NCI-H82 (cell line): ENCODE measurements at places on chromosomes 16 and 17.

GRCh38 chr17:39240631-39241030, 14.9 kb upstream of the STAC2 start:
- DNase-seq = no peak

DNA sequence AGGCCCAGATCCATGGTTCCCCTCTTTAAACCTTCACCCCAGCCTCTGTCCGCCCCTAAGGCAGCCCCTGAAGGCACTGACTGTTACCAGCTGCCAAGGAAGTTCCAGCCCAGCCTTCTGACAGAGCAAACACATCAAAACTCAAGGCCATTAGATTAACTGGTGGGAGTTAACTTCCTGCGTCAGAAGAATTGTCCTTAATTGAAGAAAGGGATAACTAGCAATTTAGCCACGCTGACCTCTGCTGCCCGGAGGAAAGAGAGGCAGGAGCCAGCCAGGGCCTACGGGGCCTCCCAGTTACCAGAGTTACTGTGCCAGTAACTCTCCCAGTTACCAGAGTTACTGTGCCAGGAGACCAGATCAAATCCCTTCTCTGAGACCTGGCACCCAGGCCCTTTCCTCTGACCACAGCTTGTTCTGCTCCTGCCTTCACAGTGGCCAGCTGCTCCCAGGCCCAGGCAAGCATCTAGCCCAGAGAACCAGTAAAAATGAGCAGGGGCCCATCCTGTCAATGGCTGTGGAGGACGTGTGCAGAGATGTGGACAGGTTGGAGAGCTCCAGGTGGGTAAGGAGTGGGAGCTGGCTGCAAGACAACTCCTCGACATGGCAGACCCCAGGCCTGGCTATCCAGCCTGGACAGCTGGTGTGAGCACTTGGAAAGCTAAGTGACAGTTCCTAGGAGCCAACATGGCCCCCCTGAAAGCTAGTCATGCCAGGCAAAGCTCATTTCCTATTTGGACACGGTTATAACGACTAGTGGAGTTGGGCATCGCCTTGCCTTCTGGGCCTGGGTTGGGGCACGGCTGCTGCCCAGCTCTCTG, 2.8 kb upstream of the PITPNM3 start:
- no peak for DNase-seq

DNA sequence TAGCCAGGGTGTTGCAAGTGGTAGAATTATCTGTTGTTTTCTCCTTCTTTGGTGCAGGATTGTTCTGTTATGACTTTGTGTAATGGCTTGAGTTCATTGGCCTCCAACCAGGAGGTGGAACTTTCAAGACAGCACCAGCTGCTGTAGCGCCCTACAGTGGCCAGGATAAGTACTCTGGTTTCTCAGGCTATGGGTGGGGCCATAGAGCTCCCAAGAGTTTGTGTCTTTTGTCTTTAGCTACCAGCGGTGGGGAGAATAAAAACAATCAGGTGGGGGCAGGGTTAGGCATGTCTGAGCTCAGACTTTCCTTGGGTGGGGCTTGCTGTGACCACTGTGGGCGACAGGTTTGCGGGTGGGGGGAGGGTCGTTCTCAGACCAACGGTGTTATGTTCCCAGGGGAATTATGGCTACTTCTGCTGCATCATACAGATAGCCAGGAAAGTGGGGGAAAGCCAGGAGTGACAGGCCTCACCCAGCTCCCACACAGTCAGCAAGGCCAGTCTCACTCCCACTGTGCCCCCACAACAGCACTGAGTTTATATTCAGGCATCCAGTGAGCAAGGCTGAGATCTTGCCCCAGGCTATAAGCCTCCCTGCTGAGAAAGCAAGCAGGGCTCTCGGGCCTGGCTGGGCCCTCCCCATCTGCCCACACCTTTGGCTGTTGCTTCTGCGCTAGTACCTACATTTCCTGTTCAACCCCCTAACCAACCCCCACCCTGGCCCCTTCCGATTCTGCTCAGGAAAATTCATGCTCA, 15.4 kb downstream of the ABCA10 start:
- DNase-seq = no peak

DNA sequence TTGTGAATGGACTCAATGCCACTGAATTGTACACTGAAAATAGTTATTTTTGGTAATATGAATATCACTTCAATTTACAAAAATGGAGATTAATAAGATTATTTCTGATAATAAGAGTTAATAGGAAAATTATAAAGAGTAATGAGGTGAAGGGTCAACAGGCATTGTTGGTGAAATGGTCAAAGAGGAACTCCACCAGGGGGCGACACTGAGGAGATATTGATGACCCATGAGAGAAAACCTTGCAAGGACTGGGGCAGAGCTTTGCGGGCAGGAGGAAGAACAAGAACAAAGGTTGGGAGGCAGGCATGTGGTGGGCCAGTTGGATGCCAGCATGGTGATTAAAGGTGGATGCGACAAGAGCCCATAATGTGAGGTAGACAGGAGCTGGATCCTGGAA, 74.0 kb upstream of the XYLT1 start:
- peak; percentile 25 for DNase-seq

DNA sequence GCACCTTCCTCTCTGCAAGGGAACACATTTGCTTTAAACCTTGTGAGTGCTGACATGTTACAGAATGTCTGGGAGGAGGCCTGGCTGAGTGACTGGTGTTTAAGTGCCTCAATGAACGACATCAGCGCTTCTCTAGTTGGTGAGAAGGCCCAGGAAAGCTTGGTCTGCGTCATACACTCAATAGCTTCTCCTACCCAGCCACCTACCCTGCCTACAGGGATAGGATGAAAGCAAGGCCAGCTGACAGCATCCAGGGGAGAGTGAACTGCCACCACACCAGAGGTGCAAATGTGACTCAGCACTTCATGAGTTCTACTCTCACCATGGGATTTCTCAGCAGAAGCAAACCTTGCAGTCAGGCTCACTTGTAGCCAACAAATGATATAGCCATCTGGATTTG, 31.7 kb upstream of the CFAP20 start:
- no peak for DNase-seq

- no peak for DNase-seq
These were observed 175.4 kb downstream of the AATF start for GRCh38 chr17:37123941-37124820.

DNA sequence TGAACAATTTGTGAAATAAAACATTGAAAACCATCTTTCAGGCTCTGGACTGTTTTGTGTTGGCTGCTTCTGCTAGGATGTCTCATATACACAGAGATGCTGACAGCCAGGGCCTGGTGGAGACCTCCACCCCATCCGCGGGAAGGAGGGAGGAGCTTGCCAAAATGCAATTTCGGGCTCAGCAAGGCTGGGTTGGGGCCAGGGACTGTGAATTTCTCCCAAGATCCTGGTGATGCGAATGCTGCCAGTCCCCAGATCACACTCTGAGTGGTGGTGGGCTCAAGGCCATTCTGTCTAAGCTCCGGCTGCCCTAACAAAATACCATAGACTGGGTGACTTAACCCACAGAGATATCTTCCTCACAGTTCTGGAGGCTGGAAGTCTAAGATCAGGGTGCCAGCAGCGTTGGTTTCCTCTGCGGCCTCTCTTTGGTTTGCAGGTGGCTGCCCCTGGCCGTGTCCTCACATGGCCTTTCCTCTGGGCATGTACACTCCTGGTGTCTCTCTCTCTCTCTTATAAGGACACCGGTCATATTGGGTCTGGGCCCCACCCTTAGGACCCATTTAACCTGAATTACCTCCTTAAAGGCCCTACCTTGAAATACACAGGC, 89.8 kb downstream of the CRISPLD2 start:
- DNase-seq = no peak

GRCh38 chr16:75246504-75247205, 4.8 kb downstream of the BCAR1 start:
- DNase-seq = no peak

DNA sequence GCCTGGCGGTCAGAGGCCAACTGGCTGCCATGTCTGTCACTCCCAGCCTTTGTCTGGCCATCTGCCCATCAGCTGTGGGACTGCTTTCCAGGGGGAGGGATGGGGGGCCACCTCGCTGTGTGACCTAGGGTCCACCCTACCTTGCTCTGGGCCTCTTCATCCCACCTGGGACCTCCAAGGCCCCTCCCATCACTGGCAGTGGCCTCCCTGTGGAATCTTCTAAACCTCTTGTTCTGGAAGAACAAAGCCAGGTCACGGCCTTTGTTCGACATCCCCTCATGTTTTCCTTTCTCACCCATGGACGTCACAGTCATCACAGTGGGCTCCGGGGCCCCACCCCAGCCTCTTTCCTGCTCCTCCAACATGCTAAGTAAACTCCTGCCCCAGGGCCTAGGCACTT, 24.0 kb downstream of the SPNS2 start:
- DNase-seq = no peak

- no peak for DNase-seq
These were observed 2.5 kb upstream of the ARHGAP23 start for GRCh38 chr17:38425744-38426143.

GRCh38 chr17:59366773-59367656, 35.6 kb downstream of the YPEL2 start:
- DNase-seq = no peak

DNA sequence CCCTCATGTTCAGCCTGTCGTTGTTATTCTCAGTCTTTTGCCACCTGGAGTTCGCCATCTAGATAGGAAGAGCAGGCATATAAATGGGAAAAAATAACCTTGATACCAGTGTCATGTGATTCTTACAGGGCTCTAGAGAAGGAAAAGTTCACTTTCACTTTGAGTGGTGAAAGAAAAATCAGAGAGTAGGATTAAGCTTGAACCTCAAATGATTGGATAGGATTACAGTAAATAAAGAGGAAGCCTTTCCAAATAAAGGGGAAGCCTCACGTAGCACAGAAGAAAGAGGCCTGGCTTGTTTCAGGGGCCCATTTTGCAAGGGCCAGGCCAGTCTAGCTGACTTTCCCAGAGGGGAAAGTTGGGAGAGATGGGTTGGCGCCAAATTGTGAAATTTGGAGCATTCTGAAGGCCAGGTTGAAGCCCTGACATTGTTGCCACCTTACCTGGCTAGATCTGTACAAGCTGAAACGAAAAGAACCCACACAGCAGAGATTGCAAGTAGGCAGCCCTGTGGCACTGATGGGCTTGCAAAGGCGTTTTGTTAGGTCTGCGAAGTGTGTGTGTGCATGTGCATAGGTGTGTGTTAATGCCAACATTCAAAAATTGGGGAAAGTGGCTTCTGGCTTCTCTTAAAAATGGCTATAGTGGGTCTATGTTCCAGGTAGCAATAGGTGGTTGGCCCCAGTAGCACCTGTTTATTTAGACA, 38.8 kb downstream of the TMC6 start:
- no peak for DNase-seq

- DNase-seq = peak; percentile 24
These were observed 40.6 kb downstream of the ABCA10 start for GRCh38 chr17:69188064-69188463.

- no peak for DNase-seq
These were observed 111.7 kb downstream of the SDR42E1 start for GRCh38 chr16:81899601-81900000.

- DNase-seq = no peak
These were observed 333.7 kb downstream of the SEC14L1 start for GRCh38 chr17:77474292-77474988.

DNA sequence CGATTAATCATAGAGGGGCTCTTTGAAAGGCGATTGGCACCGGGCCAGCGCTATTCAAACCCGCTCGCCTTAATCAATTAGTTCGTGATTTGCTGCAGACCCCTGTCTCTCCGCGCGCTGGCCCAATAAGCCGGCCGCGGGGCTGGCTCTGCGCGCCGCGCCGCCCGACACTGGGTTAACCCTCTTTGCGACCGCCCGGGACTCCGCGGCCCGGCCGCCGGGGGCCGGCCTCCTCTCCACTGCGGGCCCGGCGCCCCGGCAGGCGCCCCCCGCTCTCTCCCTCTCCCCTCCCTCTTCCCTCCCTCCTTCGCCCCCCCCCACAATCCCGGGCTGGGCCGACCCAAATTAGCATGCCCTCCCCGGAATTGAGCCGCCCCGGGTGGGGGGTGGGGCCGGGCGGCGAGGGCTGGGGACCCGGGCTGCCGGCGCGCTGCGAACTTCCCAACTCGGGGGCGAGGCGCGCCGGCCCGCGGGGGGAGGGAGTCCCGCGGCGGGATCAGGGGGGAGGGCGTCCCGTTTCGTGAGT, 428 bp upstream of the SALL1 start:
- DNase-seq = peak; percentile 98
